Suppressor macrophage (primary cell): ENCODE measurements at places on chromosomes 7 and 10.

GRCh38 chr7:52365349-52365748, 670.1 kb upstream of the POM121L12 start:
- no peak for DNase-seq

DNA sequence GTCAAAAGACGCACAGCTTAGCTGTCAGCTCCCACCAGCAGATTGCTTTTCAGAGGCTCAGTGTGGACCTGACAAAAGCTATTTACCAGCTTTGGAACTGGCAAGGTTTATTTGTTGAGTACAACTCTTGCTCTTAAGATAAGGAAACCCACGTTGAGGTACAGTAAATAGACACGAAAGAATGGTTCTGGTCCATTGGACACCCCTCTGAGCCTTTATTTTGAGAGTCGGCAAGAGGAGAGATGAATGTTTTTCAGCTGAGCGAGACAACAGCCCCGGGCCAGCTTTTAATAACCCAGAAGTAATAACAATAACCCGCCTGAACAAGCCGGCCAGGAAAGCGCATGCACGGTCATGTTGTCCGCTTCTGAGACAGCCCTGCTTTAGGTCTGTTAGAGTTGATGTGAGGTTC, 49.0 kb downstream of the WNT2 start:
- no peak for DNase-seq

- DNase-seq: no peak
Observed at GRCh38 chr7:100685631-100686145, 8.4 kb downstream of the GIGYF1 start.

- DNase-seq: no peak
Observed at GRCh38 chr7:36597090-36597773, 127.1 kb downstream of the AOAH start.

DNA sequence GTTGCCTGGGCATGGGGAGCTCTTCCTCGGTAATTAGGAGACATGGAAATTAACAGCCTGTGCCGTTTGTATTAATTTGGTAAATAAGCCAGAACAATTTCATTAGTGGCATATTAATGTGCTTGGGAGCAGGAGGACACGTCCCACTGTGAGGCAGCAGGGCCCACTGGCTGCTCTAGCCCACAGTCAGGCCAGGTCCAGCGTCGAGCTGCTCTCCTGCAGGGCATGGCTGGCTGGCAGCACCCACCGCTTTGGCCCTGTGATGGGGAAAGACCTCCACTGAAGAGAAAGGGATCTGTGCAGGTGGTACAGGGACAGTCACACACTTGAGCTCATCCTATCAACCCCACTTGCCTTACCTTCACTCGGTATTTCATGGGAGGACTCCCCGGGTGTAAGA, 37.5 kb upstream of the LRRC4 start:
- DNase-seq: no peak
